ENCODE measurements at places on chromosomes 11 and 22.

DNA sequence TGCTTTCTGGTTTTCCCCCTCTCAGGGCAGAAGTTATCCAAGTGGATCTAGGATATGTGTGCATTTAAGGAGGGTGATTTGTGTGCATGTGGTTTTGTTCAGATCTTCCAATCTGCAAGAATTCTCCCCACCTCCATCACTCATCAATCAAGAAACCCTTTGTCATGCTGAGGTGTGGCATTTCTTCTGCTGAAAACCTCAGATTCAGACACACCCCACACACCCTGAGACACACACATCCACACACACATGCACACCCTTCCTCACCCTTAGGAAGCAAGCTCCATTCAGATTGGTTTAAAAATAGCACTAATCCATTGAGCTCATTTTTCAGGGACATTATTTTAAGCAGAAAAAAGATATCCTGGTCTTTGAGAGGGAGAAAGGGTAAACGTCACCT, 106.1 kb upstream of the HSD17B12 start:
- DNase-seq, result no peak

DNA sequence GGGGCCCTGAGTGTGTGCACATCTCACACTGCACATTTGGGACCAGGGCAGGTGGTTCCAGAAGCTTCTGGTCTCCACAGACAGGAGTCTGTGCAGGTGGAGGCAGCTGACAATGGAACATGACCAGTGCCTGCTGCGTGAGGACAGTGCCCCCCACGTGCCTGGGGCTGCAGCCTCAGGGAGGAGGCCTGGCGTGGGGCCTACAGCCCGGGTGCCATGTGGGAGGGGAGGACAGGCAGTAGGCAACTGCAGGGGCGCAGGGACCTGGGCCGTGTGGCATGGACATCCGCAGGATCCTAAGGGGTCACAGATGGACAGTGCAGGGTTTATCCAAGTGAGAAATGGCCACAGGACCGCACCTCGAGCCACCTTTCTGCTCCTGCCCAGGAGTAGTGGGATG, 28.8 kb downstream of the TSPAN4 start:
- DNase-seq, result no peak

DNA sequence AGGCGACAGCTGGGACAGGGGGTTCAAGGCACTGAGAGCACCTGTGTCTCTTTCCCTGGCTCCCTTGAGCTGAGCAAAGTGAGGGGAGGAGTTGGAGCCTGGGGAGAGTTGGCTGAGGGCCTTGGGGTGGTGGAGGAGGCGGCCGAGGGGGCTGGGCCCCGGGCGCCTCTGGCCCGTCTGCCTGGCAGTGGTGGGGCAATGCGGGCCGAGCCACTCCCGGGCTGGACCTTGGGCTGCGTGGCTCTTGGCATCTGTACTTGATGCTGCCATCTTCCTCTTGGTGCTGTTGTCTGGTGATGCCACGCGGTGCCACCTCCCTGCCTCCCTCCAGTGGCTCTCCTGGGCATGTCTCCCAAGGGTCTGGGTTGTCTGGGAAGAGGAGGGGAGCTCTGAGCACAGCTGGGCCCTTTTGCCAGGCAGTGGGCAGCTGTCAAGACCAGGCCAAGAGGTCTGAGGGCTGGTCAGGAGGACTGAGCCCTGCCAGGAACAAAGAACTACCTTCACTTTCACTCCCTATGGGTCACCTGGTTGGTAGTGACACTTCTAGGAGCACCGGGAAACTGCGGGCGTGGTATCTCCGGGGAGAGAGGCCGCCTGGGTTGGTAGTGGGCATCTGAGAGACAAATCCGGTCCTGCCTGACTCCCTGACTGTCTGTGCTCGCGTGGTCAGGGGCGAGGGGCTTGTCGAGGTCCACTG, 1.3 kb downstream of the GRIK4 start:
- no peak for DNase-seq

GRCh38 chr22:45101515-45102227, 62.1 kb upstream of the NUP50 start:
- peak; percentile 15 for DNase-seq

DNA sequence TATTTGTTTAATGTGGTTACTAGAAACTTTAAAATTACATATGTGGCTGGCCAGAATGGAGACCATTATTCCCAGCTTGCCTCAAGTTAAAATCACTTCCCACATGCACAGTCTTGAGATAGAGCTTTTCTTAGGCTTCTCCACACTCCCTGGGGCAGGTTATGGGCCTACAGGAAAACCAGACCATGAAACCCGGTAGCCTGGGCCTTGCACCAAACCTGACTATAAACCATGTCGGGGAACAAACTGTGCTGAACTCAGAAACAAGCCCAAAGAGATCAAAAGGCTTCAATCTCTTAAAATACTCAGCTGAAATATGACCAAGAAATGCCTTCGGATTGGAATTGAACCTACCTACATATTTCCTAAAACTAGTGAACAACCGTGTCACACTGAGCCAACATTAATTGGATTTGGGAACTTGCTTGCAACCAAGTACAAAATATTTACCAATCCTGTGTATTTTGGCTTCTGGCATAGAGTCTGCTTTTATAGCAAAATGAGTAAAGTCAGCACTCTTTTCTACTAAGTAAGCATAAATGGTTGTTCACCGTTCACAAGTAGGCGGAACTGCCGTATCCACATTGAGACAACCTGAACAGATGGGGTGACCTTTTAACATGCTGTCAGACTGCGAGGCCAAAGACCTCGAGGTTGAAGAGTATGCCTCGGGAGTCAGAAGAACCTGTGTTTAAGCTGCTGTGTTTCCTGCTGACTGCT, 199.5 kb downstream of the FAM76B start:
- no peak for DNase-seq

DNA sequence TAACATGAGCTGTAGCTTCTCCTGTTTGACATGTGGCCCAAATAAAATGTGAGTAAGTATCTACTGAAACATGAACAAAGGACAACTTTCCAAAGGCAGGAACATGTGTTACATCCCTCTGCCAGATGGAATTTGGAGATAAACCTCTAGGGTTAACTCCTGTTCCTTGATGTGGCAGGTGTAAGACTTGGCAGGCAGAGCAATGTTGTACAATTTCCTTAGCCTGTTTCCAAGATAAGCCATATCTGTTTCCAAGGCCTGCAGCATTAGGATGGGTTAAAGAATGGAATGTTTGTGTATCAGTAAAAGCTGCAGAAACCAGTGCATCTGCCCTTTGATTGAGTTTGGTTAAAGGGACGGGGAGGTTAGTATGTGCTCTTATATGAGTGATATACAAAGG, 8.8 kb upstream of the DNAJB13 start:
- DNase-seq, result no peak

GRCh38 chr11:122146475-122146874, 30.5 kb upstream of the BLID start:
- peak; percentile 49 for DNase-seq

DNA sequence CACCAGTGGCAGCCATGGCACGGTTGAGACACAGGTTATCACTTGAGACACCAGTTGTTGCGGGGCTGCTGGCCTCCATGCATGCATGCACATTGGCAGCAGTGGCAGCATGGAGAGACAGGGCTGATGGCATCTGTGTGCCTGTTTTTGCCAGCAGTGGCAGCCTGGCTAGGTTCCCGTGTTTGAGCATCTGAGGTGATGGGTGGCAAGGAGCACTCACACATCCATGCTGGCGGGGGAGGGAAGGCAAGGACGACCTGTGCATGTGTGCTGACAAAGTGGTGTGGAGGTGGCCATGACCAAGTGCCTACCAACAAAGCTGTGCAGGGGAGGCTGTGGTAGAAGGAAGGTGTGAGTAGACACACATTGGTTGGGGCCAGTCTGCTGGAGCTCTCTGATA, 133.5 kb downstream of the CNTN5 start:
- no peak for DNase-seq

DNA sequence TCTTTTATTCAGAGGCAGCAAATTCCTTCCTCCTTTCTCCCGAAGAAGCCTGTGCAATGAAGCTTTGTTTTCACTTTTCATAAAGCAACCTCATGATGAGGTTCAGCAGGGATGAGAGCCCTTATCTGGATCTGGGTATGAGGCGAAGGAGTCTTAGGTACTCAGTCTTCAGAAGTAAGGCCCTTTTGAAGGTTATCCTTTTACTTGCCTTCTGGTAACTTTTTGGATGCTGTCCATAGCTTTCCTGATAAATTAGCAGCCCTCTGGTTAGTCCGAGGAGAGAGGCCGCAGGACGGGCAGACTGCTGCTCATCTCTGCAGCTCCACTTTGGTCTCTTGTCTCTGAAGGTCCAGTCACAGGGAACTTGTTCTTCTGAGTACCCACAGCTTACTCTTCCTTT, 1.1 kb downstream of the TRIM22 start:
- peak; percentile 3 for DNase-seq

DNA sequence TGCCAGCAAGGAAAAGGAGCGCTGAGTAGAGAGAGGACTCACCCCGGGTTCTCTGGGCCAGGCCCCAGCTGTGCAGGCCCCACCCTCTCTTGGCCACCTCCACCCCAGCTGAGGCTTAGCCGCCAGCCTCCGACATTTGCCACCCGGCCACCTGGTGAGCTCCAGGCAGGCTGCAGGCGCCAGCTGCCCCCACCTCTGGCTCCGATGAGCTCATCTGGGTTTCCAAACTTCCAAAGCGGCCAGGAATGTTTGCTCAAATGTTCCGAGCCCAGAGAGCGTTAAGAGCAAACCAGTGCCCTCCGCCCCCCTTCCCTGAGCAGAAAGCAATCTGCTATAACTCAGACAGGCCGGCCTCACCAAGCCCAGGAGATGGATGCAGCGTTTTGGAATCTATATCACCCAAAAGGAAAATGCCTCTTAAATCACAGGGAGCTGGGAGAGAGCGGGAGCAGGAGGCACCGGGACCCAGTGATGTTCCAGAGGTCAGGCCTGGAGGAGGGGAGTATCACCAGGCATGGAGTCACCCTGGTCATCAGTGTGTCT, 9.1 kb upstream of the MN1 start:
- peak; percentile 29 for DNase-seq

DNA sequence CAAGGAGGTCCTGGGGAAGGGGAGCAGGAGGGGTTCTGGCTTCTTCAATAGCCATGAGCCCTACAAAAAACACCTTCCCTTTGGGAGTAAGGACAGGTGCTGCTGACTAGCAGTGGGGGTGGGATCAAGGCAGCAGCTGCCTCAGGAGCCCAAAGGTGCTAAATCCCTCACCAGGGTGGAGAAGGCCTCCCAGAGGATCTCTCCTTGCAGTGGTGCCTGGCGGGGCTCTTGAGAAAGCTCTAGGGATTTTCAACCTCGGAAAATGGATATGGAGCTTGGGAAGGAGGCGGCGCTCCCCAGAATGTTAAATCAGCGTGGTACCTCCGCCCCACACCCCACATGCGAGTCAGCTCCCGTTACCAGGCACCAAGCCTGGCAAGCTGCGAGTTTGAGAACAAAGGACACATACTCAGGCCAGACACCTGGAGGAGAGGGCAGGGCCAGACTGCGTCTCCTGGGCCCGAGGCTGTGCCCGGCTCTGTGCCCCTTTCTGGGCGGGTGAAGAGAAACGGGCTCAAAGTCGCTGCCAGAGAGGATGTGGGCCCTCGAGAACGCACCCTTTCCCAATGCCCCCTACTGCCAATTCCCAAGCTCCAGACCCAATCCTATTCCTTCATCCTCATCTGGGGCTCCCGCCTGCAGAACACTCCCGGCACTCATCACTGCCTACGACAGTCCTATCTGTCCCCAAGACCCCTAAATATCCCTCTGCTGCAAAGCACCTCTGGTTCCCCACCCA, 139.0 kb downstream of the BRD1 start:
- no peak for DNase-seq

GRCh38 chr22:39820256-39820655, 73.3 kb downstream of the ENTHD1 start:
- peak; percentile 68 for DNase-seq

- no peak for DNase-seq
These were observed 16.6 kb downstream of the PAX6 start for GRCh38 chr11:31794548-31794947.

DNA sequence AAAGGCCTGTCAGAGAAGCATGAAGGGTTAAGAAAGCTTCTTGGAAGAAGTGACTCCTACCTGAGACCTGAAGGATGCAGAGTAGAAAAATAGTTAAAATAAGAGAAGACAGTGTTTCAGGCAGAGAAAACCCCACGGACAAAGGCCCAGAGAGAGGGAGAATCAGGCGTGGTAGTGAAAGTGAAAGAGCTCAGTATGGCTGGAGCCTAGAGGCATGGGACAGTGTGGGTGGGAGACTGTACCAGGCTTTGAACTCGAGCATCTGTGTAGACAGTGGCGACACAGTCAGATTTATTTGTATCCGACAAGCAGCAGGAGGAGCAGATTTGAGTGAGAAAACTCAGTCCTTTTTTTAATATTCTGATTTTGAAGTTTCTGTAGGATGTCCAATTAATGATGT, 360.0 kb downstream of the OPCML start:
- no peak for DNase-seq

- DNase-seq, result peak; percentile 24
These were observed 701 bp downstream of the TMEM216 start for GRCh38 chr11:61392981-61393595.
